Stimulated activated CD8-positive, alpha-beta memory T cell treated with anti-CD3 and anti-CD28 coated beads, Interleukin-15, amount 100 ng/mL, for 48 hours (primary cell): ENCODE measurements at places on chromosomes 6 and 20.

- no peak for DNase-seq
Observed at GRCh38 chr6:157537556-157537955, 156.6 kb downstream of the ZDHHC14 start.

DNA sequence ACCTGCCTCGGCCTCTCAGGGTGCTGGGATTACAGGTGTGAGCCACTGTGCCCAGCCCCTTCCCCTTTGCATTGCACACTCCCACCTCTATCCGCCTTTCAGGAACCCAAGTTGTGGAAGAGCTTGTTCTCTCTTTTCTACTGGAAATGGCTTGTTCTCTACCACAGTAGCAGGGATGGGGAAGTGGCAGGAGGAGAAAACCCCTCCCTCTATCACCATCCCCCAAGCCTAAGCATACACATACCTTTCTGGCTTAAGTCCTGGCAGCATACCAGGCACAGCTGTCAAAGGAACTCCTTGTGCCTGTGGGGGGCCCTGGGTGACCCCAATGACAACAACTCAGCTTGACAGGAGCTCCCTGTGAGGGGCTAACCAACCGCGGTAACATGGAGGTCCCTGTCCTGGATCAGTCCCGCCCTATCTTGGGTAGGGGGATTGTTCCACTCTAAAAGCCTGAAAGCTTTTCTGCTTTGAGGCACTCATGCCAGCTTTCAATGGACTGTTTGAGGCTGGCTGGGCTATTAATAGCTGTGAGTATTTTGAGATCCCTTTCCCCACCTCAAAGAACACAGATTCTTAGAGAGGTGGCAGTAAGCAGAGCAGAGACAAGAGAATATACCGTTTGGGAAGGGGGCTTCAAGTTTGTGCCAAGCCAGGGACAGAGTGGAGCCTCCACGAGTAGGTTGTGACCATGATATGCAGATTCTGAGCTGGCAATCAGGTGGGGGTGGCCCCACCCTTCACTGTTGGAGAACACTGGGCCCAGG is 2.3 kb downstream of the KLHDC3 start:
- DNase-seq, result no peak

- DNase-seq, result no peak
Observed at GRCh38 chr6:128731249-128732165, 151.4 kb upstream of the LAMA2 start.

DNA sequence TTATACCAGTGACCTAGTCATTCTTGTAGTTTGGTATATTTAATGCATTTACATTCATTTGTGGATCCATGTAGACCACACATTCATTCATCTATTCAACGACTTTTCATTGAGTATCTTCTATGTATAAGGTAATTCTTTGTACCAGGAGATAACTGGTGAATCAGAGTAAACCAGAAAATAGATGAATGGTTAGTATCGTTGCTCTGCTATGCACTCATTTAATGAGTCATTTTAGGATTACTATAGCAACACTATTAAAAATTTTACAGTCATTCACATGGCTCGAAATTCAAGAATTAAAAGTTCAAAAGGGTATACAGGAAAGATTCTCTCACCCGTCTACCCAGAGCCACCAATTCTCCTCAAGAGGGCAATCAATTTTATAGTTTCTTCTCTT is 26.8 kb downstream of the DOK5 start:
- DNase-seq, result no peak

DNA sequence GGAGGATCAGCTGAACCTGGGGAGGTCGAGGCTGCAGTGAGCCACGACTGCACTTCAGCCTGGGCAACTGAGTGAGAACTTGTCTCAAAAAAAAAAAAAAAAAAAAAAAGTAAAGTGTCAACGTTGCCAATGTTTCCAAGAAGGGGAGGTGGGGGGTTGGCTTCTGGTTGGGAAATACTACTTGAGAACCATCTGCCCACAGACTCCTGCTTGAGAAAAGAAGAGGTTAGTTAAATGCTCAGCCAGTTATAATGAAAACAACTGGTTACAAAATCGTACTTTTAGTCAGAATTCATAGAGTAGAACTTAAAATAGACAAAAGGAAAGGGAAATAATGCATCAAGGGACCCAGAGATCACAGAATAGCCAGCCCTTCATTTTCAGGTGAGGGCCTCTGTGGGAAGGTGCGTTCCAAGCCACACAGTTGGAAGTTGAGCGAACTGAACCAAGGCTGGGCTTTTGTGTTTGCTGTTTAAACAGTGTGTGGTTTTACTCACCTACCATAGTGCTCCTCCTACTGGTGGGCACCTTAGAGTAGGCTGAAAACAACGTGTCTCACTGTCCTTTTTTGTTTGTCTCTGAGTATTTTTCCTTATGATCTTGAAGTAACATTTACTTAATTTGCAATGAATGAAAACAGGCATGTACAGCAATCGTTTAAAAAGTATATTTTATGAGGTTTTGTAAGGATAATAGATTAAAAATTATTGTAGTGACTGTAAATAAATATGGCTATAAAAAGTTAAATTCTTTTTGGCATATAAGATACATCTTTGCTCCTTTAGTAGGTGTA is 200.7 kb downstream of the BCAS1 start:
- peak; percentile 66 for DNase-seq

- DNase-seq, result no peak
Observed at GRCh38 chr6:117791012-117791411, 115.7 kb downstream of the NUS1 start.

DNA sequence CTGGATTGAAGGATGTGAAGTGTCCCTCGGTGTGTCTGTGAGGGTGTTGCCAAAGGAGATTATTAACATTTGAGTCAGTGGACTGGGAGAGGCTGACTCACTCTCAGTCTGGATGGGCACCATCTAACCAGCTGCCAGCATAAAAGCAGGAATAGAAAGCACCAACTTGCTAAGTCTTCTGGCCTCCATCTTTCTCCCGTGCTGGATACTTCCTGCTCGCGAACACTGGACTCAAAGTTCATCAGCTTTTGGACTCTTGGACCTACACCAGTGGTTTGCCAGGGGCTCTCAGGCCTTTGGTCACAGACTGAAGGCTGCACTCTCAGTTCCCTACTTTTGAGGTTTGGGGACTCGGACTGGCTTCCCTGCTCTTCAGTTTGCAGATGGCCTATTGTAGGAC is 220.3 kb upstream of the LRFN2 start:
- no peak for DNase-seq

DNA sequence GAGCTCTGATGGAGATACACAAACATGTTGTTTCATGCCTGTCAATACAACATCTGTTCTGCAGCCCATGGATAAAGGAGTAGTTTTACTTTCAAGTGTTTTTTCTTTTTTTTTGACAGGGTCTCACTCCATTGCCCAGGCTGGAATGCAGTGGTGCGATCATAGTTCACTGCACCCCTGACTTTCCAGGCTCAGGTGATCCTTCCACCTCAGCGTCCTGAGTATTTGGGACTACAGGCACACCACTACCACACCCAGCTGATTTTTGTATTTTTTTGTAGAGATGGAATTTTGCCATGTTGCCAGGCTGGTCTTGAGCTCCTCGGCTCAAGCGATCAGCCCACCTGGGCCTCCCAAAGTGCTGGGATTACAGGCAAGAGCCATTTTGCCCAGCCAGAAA is 97.0 kb downstream of the SMAP1 start:
- DNase-seq, result no peak

- no peak for DNase-seq
Observed at GRCh38 chr6:20608905-20609304, 74.6 kb downstream of the CDKAL1 start.

- DNase-seq, result no peak
Observed at GRCh38 chr20:9498322-9498721, 16.1 kb upstream of the LAMP5 start.

DNA sequence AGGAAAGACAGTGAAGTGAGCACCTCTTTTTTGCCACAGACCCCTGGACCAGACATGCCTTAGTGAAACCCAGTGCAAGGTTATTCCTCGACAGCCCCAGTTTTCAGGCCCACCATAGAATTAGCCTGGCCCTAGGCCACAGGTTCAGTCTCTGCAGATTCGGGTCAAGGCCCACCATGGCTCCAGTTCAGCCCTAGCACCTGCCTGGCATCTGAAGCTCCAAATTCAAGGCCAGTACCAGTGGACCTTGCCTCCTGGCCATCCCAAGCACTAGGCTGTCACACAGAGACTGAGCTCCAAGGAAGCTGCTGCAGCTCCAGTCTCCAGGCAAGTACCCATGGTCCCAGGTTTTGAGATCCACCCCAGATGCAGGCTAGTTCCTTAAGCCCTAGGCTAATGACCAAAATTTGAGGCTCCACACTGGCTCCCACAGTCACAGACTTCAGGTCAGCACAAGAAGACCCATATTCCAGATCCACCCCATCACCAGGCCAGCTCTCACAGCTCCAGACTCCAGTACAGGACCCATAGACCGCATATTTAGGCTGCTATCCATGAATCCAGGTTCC is 877.5 kb upstream of the ADGRB3 start:
- no peak for DNase-seq

DNA sequence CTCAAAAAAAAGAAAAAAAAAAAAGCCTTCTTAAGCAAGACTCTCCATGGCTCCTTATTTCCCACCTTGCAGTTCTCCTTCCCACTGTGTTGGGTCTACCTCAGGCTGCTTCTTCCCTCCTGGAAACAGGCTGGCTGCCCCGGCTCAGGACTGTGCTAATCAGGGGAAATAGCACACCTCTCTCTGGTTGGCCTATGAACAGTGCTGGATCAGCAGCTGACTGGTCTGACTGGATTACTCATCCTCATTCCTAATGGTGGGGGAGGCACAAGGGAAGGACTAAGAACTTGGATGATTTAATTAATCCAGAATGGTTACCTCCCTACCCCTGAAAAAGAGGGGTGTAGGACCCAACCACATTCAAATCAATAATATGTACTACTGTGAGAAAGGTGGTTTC is 3.9 kb upstream of the SRSF3 start:
- no peak for DNase-seq

DNA sequence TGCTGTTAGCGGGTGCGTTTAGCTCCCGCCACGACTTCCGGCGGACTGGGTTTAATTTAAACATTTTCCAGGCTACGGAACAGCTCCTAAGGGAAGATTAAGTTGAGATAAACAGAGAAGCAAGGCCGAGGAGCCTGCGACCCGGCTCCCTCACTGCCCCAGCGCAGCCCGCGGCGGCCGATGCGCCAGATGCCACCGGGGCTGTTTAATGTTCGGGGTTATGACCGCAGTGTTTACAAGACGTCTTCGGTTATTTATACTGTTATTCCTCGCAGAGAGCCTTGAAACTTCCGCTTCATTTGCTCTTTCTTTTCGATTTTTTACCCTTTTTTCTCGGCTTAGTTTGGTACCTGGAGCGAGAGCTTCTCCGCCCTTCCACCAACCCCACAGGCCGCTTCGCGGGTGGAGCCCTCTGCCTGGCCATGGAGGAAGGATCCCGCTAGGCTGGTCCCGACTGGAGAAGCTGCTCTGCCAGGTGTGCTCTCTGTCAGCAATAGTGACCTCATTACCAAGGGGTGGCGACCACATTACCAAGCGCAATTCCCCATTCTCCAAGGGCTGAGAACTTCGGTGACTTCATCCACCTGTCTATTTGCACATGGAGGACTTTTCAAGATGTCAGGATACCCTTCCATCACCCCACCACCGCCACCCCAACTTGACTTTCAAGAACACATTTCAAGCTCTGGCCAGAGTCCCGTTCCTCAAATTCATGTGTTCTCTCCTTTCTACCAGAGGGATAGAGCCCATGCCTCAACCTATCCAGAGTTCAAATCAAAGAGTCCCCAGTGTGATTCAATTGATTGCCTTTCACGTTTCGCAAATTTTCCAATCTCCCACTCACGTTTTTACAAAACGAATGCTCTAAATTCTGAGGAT is 4.1 kb downstream of the TCF21 start:
- no peak for DNase-seq

- DNase-seq, result no peak
Observed at GRCh38 chr6:158353883-158354877, 41.9 kb downstream of the TULP4 start.

DNA sequence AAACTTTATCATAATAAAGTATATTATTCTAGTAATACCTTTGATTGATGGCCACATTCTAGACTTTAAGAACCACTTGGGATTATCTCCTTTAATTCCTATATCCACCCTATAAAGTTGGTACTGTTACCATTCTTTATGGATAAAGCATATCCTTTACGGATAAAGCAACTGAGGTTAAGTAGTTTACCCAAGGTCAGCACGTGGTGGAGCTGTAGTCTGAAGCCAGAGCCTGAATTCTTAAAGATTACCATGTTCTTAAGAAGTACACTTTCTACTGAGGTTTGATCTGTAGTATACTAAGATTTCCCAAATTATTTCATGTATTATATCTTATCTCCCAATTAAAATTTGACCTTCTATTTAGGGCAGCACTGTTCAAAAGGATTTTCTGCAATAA is 3.0 kb upstream of the NCOA7 start:
- DNase-seq, result no peak

GRCh38 chr6:73560182-73560732 is 39.4 kb upstream of the EEF1A1 start:
- no peak for DNase-seq

DNA sequence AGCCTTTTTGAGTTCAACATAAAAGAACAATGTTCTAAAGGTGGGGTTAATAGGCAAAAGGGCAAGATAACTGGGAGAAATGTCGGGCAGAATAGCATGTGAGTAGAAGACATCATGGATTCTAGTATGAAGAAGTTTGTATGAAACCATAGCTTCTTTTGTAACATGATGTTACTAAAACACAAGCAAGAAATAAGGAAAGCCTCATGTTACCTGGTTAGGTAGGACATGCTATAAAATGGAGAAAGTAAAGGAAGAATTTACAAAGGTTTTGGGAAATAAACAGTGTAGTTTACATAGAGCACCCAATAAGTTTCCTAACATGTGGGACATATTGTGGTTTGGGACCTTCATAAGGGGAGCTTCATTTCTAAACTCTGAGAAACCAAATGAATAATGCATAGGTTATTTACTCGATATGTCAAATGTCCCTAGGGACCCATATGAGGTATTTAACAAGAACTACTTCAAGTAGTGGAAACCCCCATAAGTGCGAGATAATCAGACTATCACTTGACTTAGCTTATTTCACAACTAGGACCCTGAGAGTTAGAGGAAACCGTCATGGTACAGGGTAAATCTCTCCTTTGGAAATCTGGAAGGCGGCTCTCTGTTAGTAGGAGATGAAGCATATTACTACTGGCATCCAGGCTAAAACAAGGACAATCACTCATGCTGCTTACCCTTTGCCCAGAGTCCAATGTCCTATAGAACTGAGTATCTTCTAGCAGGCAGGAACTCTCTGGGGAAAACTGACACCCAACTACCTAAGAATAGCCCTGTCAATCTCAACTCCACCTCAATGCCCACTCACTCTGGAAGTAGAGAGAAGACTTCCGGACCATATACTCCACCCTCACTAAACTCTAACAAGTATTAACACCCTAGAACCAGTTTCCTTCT is 57.5 kb downstream of the ILRUN start:
- no peak for DNase-seq

DNA sequence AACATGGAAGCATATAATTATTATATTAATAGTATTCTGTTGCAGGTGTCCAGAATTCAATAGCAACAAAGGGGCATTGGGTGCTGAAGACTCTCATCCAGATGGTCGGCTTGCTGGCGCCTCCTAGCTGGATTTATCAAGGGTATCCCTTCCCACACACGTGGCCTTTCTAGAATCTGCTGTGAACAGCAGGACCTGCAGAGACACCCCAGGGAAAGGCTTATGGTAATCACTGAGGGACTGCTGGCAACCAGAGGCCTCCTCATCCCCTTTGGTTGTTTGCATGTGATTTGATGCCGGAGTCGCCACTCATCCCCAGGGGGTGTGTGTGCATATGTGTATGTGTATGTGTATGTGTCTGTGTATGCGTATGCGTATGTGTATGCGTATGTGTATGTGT is 20.6 kb downstream of the ZFP64 start:
- no peak for DNase-seq

- DNase-seq, result no peak
Observed at GRCh38 chr6:6556738-6557503, 31.6 kb upstream of the LY86 start.
